Activated CD8-positive, alpha-beta T cell treated with anti-CD3 and anti-CD28 coated beads, Interleukin-2, amount 10 ng/mL, durations not matched to agents 7 days and 5 days (primary cell): ENCODE measurements at places on chromosomes 3 and 15. TPM values are rescaled to one million over a fixed set of nuclear protein-coding genes. Genes with fewer than 3 reads are reported as not detected.

Gene OPA1
- 61.3 TPM for total RNA-seq

Gene WDR49
- total RNA-seq: not detected

Gene CYP11A1
- total RNA-seq: not detected

Gene LRRN1
- total RNA-seq: 1.4 TPM

Gene SMCO1
- 0.13 TPM for total RNA-seq

Gene CASR
- total RNA-seq: not detected

Gene ZPLD1
- total RNA-seq: not detected
